ENCODE measurements at places on chromosomes 11 and 22.

- DNase-seq = no peak
Observed at GRCh38 chr11:130490682-130491449, 42.4 kb downstream of the ADAMTS15 start.

- no peak for DNase-seq
Observed at GRCh38 chr11:21710809-21711208, 482.1 kb upstream of the ANO5 start.

- no peak for DNase-seq
Observed at GRCh38 chr11:64444838-64445441, 86.0 kb downstream of the RPS6KA4 start.

GRCh38 chr11:79486242-79486984 is 45.6 kb upstream of the TENM4 start:
- no peak for DNase-seq

DNA sequence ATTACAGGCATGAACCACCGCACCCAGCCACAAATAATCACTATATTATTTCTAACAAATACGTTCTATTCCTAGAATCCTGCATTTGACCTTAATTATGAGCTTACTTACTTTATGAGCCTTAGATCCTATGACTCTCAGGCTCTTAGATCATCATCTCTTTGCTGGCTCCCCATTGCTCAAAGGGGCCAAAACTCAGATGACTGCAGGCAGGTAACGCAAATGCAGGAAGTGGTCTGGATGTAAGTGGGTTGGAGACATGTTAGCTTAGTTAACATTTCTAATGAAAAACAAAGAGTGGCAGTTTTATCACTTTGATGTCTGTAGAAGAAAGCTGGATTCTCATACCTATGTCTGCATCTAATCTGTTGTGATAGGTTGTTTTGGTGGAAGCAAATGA is 23.4 kb downstream of the CCDC81 start:
- no peak for DNase-seq

Measured in stimulated activated CD4-positive, alpha-beta T cell treated with anti-CD3 and anti-CD28 coated beads, Interleukin-12 subunit alpha, Interleukin-12 subunit beta, amount 100 ng/mL, for 24 hours (primary cell).